ENCODE measurements at places on chromosomes 3 and 15.

GRCh38 chr15:40838756-40839155, 5.1 kb upstream of the SPINT1 start:
- DNase-seq = no peak

- no peak for DNase-seq
Measured at GRCh38 chr3:170741756-170742529, 128.1 kb downstream of the RPL22L1 start.

DNA sequence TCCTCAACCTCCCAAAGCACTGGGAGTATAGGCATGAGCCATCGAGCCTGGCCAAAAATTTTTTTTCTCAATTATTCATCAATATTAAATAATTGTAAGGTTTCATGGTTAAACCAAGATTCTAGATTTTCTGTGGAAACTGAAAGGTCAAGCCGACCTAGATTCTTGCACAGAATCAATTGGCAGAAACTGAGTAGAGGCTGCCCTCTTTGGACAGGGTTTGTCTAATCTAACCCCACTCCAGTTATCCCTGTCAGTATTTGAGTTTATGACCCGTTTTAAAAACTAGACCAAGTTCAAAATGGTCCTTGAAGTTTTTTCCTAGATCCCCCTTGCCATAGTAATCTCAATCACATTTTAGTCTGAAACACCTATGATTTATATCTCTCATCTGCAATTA, 8.6 kb upstream of the ADAM10 start:
- no peak for DNase-seq

GRCh38 chr3:36132214-36132613, 248.1 kb upstream of the STAC start:
- DNase-seq = peak; percentile 34

DNA sequence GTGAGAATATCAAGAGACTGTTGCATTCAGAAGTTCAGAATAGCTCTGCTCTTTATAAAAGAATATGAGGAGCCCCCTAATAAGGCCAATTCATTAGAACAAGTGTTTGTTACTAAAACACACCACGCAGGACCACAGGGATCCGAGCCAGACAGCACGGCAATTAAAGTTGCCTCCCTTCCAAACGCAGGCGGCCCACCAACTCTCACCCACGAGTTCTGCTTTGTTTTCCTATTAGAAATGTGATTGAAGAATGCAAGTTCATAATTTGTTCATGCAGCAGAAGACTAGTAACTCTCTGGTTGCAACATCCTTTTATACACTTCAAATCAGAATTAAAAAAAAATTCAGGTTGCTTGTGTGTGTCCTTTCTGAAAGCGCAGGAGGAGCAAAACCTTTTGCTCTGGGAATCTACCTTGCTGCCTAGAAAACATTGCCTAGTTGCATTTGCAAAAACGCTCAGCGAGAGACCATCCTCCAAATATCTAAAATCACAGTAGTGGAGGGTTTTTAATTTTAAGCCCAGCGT, 1044.1 kb upstream of the NR2F2 start:
- no peak for DNase-seq

DNA sequence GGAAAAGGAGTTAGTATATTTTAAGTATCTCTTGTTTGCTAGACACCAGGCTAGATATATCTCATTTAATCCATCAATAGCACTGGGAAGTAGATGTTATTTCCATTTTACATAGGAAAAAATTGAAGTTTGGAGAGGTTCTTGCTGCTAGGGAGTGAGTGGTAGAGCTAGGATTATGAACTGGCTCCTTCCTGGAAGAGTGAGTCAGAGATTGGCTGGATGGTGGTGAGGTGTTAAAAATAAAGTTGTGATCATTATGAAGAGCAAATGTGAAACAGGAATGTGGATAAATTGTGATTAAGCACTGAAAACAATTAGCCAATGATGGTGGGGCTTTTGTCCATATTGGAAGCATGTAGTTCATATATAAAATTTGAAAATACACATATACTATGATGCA, 234.2 kb downstream of the WNT5A start:
- DNase-seq = no peak

- DNase-seq = no peak
Measured at GRCh38 chr15:88621789-88622604, 857 bp downstream of the AEN start.

GRCh38 chr3:172329070-172329469, 119.2 kb downstream of the GHSR start:
- DNase-seq = peak; percentile 67

DNA sequence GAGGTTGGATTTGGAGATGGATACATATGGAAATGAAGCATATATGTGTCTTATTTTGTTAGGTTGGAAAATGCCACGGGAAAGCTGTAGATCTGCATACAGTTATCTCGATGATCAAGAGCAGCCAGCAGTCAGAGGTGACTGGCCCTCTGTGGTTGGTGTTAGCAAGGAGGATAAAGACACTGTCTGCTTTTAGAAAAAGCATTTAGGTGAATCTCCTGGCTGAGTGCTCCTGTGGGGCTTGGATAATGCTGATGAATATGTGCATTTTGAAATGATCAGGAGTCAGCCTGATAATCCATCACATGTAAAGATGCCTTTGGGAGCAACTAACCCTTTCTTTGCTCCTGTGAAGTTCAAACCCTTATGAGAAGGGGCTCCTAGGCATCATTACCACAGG, 24.9 kb upstream of the GLCE start:
- no peak for DNase-seq

GRCh38 chr3:71956716-71957115, 171.8 kb upstream of the PROK2 start:
- DNase-seq = peak; percentile 53

DNA sequence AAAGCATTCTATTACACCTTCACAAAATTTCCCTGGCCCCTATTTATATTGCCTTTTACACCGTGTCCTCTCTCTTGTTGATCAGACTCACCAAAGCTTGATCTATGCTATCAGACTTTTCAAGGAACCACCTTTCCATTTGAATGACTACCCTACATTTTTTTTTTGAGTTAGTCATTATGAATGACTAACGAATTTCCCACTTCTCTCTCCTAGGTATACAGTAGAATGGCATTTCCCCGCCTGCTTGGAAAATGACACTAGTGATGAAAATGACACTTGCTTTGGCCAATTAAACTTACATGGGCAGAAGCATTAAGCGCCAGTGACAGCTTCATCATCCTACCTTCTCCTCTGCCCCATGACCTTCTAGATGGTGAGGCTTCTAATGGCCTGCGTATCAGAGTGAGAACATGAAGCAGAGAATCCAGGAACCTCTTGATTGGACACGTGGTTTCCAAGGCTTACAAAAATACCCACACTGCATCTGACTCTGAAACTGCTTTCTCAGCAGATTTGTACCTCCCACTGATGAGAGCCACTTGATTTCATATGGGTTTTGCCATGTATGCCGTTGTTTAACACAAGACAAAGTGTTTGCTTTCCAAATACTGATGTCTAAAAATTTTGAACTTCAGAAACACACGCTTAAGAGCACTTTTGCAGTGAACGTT, 370.5 kb downstream of the CTNNB1 start:
- no peak for DNase-seq

DNA sequence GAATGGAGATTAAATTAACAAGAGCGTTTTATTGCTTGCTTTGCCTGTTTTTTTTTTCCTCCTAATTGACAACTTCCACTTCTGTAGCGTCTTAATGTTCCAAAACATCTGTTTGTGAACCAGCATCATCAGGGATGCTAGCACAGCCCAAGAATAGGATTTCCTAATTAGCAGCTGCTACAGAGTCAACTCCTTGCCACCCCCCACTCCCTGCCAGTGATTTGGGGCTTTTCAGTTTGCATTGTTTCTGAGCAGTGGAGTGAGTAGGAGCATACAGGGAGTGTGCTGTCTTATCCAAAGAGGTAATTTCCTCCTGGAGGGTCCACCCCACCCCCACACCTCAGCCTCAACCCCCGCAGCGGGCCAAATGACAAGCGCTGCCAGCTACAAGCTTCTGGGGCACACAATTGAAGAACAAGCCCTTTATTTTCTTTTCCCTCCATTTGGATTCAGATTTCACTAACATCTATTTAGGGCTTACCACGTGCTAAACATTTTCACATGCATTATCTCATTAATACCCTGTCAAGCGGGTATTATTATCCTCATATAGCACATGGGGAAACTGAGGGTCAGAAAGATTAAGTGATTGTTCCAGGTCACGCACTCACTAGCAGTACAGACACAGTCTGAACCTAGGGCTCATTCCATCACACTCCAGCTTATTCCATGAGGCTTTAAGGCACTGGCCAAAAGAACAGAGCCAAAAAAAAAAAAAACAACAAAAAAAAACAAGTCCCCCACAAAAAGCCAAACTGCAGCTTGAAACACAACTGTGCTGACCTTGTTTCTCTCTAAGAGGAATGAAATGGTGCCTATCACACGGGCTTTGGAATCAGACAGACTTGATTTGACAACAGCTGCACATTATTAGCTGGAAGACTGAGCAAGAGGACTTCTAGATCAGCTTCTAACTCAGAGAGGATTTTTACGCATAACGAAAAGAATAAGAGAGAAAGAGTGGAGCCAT, 16.4 kb downstream of the HEG1 start:
- DNase-seq = no peak

GRCh38 chr3:81503026-81503425, 258.4 kb downstream of the GBE1 start:
- DNase-seq = no peak

- DNase-seq = no peak
Measured at GRCh38 chr3:55623786-55624185, 136.7 kb upstream of the WNT5A start.

GRCh38 chr15:69478259-69478781, 25.7 kb downstream of the RPLP1 start:
- DNase-seq = peak; percentile 90

GRCh38 chr15:75037685-75038084, 14.3 kb downstream of the PPCDC start:
- no peak for DNase-seq

DNA sequence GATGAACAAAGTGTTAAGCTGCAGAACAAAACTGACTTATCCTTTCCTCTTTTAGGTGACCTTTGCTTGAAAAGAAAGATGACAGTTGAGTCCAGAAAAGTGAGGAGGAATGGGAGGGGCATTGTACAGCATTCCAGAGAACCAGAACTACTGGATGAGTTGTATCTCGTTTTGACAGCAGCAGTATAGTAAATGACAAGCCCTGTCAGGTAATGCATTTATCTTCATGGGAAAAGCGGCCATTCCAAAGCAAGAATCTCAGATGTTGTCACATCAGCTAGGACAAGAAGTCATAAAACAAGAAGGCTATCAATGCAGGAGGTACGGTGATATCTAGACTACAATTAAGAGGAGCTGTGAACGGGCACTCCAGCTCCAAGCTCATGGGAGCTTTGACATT, 421.5 kb downstream of the MAGI1 start:
- DNase-seq = no peak

DNA sequence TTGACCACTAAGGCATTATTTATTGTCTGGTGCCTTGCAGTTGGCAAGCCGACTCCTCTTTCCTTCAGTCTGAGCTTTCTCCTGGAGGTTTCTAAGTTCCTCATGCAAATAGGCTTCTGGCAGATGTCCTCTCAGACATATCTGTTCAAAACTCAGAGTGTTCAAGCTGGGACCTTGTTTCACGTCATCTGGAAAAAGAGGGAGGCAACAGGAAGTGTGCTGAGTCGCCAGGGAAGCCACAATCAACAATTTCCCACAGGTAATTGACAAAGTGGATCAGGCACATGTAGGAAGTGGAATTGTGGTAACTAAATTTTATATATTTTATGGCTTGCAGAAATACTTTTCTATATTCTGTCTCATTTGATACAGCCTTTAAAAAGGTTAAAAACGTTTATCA, 14.6 kb downstream of the SCG5 start:
- no peak for DNase-seq

DNA sequence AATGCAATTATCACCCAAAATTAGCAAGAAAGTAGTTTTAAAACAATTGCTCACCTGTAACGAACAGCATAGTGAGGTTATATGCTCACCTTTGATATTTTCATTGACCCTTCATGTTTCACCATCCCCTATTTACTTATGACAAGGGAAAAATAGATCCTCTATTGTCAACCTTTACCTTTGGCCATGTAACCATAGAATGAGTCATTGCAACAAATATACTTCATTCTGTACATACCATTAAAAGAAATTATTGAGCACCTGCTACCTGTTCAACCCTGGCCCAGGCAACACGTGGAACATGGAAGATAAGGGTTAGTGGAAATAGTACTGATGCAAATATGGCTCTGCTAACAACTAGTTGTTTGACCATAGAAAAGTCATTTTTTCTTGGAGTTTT, 20.2 kb downstream of the LSAMP start:
- DNase-seq = no peak

DNA sequence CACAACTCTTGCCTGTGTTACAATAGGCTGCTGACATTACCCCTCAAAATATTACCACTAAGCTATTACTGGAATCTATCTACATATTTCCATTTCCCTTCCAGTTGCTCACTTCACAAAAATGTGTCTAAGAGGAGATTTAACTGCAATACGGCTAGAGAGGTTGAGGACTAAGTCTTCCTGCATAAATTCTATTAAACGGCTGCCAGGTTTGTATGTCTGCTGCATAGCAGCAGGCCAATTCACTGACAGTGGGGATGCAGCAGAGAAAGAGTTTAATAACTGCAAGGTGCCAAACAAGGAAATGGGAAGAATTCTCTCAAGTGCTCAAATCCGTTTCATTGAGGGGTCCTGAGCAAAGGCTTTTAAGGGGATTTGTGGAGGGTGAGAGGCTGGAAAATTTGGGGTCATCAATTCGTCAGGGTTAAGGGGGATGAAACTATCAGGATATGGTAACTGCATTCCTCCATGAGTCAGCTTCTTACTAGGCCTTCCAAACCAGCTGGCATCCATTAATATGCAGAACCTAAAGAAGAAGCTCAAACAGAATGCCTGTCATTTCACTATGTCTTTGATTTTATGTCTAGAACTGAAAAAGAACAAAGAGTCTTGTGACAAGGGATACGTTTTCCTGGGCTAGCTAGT, 675.6 kb downstream of the TBL1XR1 start:
- peak; percentile 52 for DNase-seq

GRCh38 chr3:179880868-179881267, 155.9 kb downstream of the PEX5L start:
- DNase-seq = peak; percentile 61

- no peak for DNase-seq
Measured at GRCh38 chr3:14353502-14353901, 48.9 kb upstream of the SLC6A6 start.

- DNase-seq = peak; percentile 78
Measured at GRCh38 chr3:137217733-137218132, 259.9 kb downstream of the IL20RB start.

DNA sequence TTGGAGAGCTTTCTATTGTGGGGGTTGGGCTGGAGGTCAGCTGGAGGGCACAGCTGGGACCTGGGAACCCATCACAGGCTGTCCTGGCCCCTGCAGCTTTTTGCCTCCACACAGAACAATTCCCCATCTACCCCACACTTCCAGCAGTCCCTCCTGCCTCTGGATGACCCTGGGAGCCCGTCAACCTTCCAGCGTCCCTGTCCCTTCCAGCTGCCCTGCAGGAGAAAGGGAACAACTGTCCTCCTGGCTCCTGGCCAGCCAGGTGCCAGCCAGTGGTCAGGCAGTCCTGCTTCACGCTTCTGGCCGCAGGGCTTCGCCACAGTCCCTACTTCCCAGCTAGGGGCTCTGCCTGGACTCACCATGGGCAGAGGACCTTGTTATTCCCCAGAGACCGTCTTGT, 27.2 kb downstream of the LINGO1 start:
- no peak for DNase-seq

- DNase-seq = no peak
Measured at GRCh38 chr15:95302206-95302605, 1028.3 kb upstream of the NR2F2 start.
